NCI-H1105 treated with DMSO at 0.1 percent for 48 hours (cell line): ENCODE measurements at places on chromosomes 3 and 15.
A peak's percentile ranks its signal among the peaks of the same experiment; 100 is the strongest.

- no peak for DNase-seq
Observed at GRCh38 chr3:112476346-112476745, 22.9 kb downstream of the BTLA start.

DNA sequence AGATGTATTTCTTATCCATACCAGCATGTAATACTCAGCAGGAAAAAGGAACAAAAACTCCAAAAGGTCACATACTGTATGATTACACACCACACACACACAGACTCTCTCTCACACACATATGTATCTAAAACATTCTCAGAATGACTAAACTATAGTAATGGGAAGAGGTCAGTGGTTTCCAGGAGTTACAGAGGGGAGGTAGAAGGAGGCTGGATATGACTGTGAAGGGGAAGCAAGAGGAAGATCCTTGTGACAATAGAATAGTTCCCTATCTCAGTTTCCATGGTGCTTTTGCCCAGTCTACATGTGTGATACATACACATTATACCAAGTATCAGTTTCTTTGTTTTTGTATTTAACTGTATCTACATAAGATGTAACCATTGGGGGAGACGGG lies 190.1 kb downstream of the IL5RA start:
- no peak for DNase-seq

DNA sequence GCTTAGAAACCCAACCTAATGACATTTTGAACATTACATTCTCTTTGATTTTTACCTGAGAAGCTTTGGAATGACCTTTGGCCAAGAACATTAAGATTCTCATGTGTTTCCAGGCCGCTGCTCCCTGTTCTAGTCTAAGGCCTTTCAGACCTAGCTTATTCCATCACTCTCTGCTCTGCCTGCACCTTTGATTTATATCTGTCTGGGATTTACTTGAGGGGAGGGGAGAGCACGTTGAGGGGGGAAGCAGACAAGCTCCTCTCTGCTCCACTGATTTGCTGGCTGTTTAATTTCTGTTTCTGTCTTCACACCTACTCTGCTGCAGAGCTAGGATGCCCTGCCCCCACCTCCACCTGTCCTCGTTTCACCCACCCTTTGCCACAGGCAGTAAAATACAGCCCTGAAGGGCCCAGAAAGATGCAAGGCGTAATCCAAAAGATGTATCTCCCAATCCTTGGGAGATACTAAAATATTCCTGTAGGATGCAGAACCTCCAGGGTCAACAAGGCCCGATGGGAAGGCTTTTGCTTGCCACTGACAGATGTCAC lies 429.8 kb downstream of the EPHB1 start:
- DNase-seq: peak; percentile 51

DNA sequence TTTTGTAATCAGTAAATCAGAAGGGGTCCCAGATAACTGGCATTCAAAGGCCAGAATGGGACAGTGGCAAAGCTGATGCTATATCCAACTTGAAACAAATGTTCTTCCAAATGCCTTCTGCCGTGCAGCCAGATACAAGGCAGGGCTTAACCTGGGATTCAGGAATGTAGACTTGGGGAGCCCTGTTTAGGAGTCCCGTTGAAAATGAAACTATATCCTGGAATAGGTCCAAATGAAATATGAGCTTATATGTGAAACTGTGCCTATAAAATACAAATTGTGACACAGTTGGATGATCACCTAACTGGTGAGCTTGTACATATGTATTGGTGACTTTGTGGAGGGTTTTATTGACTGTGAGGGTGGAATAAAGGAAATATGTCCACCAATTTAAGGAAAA lies 28.7 kb downstream of the FRMD4B start:
- DNase-seq: peak; percentile 1

DNA sequence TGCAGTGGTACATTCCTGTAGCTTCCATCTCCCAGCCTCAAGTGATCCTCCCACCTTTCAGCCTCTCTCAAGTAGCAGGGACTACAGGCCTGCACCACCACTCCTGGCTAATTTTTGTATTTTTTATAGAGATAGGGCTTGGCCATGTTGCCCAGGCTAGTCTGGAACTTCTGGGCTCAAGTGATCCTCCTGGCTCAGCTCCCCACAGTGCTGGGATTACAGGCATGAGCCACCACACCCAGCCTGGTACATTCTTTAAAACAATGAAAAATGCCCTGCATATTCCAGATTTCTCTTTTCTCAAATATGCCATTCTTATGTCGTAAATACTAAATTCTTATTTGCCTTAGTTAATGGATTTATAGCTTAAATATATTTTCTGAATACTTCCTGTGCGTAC lies 581.4 kb downstream of the MECOM start:
- no peak for DNase-seq

DNA sequence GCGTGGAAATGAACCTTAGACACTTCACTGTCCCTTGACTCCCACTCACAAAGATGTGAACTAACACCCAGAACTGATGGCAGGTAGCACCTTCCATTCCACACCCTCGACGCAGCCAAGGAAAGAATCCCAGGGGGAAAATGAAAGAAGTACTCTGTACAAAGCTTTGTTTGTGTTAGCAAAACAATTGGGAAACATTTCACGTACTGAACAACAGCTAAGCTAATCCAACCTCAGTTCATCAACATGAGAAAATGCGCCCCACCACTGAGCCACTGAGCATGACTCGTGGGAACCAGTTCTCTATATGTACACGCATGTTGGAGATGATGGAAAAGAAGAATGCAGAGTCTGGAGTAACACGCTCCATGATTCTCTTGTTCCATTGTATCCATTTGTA lies 32.0 kb downstream of the CORO2B start:
- no peak for DNase-seq

DNA sequence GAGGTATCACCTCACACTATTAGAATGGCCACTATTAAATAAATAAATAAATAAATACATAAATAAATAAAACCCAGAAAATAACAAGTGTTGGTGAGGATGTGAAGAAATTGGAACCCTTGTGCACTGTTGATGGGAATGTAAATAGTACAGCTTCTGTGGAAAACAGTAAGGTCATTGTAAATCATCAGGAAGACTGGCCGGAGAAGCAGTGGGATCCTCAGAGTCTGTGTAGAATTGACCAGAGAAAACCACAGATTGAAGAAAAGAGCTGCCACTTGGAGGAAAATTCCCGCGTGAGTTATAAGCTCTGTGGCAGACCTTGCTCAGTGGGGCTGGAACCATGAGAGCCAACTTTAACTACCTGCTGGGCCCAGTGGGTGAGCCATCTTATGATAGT lies 92.0 kb downstream of the RAD18 start:
- no peak for DNase-seq

DNA sequence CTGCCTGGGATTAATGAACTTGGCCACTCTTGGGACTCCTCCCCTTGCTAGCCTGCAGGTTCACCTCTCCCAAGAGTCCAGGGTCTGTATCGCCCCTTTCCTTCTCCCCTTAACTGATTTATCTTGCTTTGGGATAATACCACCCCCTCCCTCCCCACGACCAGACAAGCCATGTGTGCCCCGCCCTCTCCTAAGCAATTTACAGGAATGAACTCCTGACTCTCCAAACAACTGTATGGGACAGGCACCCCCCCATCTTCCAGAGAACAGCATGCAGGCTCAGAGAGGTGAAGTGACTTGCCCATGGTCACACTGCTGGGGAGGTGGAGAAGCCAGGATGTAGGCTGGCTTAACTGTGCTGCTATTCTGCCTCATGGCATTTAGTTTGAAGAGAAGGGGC lies 46.8 kb downstream of the RGMA start:
- no peak for DNase-seq

GRCh38 chr15:30956216-30957124 lies 35.0 kb downstream of the MTMR10 start:
- DNase-seq: no peak

DNA sequence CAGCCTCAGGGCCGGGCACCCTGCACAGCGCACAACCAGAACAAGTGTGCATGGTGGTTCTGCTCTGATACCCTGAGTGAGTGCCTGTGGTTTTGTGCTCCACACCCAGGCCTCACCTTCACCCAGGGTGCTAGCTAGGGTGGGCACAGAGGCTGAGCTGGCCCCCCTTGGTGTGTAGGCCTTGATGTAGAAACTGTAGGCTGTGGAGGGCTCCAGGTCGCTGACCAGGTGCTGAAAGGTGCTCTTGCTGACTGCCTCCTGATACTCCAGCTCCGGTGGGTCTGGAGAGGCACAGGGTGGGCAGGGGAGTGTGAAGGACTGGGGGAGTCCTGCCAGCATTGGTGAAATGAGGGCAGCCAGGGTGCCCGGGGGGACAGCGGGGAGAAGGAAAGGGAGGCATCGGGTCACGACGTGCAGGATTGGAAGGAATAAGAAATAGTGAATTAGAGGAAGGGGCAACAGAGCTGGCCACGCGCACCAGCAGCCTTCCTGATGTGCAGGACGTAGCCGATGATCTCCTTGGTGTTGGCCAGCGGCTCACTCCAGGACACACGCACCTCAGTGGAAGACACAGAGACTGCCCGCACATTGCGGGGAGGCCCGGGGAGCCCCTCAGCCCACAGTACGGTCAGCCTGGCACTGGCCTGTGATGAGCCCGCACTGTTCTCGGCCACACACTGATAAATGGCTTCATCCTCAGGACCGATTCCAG lies 26.6 kb downstream of the RNU5B-1 start:
- DNase-seq: no peak

DNA sequence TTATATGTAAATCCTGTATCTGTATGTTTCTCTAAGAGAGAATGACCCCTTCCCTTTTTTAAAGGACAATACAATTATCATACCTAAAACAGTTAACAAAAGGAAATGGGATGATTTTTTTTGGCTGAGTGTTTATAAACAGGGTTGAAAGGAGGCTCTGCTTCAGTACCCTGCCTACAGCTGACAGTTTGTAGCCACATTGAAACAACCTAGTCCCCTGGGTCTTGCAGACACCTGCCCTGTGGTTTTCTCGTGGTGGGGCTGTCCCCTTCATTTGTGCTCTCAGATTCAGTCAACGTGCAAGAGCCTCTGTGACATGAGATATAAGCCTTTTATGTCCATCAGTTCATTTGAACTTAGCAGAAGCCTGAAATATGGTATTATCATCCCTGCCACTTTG lies 2.3 kb upstream of the HMCES start:
- DNase-seq: no peak

GRCh38 chr15:77093436-77093835 lies 22.5 kb upstream of the TSPAN3 start:
- DNase-seq: no peak

- DNase-seq: no peak
Observed at GRCh38 chr15:62104401-62104800, 37.6 kb downstream of the C2CD4A start.

DNA sequence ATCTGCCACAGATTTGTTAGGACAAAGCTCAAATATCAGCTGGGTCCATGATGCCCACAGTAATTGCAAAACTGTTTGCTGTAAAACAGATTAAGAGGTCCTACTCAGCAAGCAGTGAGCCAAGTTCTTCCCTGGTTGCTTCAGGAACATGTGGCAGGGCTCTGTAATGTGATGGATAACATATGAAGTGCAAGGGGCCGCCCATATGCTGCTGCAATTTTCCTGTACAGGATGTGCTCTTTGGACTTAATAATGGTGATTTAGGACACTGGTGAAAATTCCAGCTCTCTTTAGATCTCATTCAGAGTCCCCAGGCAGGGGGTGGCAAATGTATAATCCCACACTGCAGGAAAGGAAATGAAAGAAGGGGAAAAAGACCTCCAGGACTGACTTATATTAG lies 289.4 kb downstream of the LSAMP start:
- no peak for DNase-seq

DNA sequence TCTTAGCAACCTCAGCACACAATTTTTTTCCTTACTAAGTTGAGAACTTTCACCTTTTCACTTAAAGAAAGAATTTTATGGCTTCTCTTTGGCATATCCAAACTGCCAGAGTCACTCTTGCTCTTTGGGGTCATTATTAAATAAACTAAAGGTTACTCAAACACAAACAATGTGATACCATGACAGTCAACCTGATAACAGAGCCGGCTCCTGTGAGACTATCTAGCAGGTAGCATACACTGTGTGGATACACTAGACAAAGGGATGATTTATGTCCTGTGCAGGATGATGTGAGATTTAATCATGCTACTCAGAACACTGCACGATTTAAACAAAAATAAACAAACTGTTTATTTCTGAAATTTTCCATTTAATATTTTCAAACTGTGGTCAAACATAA lies 35.6 kb downstream of the LRRFIP2 start:
- no peak for DNase-seq

DNA sequence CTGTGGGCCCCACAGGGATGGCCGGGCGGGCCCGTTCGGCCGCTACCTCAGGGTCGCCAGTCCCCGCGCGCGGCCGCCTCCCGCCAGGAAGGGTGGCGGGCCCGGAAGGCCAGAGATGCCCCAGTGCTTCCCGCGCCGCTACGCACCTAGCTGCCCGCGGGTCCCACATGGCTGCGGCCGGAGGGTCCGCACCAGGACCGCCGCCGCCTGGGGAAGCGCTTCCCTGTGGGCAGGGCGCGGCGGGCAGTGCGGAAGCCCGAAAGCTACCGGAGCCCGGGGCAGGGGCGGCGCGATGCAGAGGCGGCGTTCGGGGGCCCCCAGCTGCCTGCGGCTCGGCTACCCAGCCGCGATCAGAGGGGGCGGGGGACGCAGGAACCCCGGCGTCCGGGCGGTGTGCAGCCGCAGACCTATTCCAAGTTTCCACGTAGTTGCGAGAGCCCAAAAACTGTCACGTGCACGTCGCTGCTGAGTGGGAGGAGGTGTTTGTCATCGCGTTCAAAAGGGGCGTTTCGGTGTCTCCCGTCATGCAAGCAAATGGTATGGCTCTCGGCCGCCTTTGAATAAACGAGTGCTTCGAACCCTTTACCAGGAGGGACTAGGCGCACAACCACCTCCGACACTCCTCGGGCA lies at the start of gene TRANK1:
TRANK1 (minus strand) TSS at position 414 of the 630 bp plus-strand sequence; CDS start at position 169, 245 bp downstream.
- no peak for DNase-seq

- DNase-seq: no peak
Observed at GRCh38 chr3:65829228-65829627, 209.5 kb downstream of the MAGI1 start.

DNA sequence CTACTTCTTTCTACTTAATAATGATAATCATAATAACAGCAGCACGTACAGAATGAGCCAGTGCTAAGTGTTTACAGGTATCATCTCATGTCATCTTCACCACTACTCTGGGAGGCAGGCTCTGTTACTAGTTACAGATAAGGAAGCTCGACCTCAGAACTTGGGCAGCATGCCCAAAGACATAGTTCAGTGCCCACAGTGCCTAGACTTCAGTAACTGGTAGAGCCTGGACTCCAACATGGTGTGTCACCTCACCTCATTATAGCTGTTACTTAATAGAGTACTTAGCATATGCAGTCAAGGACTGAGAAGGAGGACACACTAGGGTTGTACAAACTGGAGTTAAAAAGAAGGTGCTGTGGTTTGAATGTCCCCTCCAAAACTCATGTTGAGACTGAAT lies 7.6 kb downstream of the GADL1 start:
- DNase-seq: no peak
